T follicular helper cell (primary cell): ENCODE measurements at places on chromosomes 3 and 15.

DNA sequence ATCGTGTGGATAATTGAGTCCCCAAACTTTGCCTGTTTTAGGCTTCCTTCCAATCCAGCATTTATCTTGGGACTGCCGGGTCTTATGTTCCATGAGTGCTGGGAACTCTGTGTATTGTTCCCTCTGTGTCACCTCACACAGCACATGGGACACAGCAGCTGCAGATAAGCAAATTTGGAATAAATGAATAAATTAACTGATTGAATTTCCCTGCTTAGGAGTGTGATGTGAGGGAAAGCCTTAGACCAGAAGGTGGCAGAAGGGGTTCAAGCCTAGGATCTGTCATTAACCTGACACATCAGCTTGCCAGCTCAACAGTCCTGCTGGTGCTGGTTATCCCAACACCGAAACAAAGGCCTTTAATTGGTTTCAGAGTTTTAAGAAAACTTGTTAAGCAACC is 114.3 kb downstream of the OXSM start:
- no peak for DNase-seq

- DNase-seq: no peak
These were observed 313.6 kb upstream of the ATP11B start for GRCh38 chr3:182479419-182480336.

- DNase-seq: no peak
These were observed 2.5 kb downstream of the CLDN11 start for GRCh38 chr3:170421111-170421641.

DNA sequence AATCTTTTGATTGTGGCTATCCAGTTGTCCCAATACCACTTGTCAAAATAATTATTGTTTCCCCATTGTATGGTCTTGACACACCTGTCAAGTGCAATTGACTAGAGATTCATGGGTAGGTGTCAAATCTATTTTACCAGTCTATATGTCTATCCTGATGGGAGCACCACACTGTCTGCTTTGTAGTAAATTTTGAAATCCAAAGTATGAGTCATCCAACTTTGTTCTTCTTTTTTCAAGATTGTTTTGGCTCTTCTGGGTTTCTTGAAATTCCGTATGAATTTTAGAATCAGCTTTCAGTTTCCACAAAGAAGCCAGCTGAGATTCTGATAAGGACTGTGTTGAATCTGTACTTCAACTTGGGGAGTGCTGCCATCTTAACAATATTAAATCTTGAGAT is 71.9 kb downstream of the CSNK1G1 start:
- no peak for DNase-seq

GRCh38 chr3:140501770-140502364 is 176.0 kb upstream of the TRIM42 start:
- no peak for DNase-seq

DNA sequence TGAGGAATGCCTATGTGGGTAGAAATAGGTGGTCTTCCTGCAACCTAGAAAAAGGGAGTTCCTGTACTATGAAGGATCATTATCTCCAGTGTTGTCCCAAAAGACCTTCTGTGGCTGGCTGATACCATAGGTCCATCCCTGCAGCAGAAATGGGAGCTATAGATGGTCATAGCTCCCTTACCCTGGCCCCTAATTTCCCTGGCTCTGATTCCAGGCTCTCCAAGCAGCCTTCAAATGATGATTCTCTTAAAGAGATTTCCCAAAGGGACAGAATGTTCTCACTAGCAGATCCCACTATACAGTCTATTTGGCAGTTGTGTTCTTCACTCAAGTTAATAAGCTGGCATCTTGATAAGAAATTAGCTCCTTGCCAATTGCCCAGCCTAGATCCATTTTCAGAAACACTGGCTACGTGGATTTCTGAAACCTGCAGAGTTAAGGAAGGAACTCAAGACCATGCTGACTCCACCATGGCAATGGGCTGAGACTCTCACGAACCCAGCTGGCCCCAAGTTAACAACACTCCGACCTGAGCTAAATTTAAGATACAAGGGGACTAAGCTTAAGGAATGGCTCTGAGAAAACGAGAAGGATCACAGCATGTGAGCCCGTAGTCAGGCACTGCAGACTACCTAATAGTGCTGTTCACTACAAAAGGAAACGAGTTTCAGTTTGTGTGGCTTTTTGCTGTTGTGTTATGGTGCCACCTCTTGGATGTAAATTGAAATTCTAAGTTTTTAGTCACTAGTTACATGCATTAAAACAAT is 11.4 kb downstream of the C15orf40 start:
- DNase-seq: no peak

DNA sequence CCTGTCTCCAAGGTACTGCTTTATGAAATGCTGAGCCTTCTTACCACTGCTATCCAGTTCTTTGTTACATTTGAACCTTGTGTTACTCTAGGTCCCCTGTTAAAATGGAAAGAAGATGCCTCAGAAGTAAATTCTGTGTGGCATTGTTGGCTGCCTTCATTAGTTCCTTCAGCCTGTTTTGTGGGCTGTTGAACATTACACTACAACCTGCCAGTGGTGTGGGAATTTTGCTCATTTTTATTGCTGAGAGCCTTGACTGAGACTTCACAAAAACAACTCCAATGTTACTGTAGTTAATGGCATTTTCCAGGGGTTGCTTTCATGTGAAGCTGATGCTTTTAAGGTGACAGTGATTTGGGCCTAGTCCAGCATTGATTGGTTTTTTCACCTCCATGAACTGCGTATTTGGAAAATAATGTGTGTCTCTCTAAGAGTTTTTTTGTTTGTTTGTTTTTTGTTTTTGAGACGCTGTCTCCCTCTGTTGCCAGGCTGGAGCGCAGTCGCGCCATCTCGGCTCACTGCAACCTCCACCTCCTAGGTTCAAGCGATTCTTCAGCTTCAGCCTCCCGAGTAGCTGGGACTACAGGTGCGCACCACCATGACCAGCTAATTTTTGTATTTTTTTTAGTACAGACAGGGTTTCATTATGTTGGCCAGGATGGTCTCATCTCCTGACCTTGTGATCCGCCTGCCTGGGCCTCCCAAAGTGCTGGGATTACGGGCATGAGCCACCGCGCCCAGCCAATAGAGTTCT is 4.3 kb downstream of the MAPK6 start:
- DNase-seq: no peak

GRCh38 chr3:100761211-100761942 is 52.1 kb downstream of the TFG start:
- no peak for DNase-seq

GRCh38 chr3:81952141-81952540 is 190.7 kb upstream of the GBE1 start:
- no peak for DNase-seq

GRCh38 chr3:42031808-42032480 is 59.2 kb upstream of the TRAK1 start:
- no peak for DNase-seq

DNA sequence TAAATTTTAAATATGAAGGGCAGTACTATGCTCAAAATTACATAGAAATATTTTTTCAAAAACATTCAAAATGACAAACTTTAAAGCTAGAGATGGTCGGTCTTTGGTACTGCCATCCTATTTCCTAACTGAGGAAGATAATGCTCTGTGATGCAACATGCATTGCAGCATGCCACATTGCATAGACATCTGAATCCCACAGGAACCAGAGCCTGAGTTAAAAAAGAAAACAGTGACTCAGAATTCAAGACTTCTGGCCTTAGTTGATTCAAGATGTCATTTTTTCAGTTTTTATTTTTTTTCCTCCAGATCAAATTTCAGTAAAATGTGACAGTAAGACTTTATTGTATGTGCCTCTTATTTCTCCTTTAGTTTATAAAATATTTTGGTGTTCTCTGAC is 33.1 kb downstream of the TP63 start:
- no peak for DNase-seq

DNA sequence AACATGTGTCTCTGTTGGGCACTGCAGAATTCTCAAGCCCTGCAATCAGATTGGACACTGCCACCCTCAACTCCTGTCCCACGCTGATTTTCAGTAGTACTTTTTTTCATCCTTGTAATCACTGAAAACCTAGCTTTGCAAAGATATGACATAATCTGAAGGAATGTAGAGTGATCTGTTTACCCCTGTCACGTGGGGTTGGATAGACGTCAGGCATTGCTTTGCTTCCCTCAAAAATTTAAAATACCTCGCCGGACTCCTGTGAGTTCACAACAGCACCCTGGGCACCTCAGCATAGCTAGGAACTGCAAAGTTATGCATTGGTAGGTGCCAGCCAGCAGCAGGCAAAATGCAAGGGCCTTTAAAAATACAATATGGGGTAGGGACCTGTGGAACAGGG is 71.1 kb upstream of the OXTR start:
- no peak for DNase-seq

DNA sequence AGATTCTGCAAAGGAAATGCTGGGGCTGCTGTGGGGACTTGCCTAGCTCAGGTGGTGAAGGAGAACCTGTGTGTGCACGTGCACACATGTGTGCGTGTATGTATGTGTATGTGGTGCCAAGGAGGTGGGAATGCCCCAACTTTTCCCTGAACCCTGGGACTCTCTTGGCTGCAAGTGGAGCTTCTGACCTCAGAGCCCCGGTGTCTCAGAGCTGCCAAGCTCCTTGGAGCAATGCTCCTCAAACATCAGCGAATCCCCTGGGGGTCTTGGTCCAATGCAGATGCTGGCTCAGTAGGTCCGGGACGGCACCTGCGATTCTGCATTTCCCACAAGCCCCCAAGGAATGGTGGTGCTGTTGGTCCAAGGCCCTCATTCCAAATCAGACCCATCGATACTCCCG is 5.8 kb upstream of the SLC6A20 start:
- no peak for DNase-seq

- DNase-seq: no peak
These were observed 25.2 kb downstream of the GASK1A start for GRCh38 chr3:43004282-43004681.

DNA sequence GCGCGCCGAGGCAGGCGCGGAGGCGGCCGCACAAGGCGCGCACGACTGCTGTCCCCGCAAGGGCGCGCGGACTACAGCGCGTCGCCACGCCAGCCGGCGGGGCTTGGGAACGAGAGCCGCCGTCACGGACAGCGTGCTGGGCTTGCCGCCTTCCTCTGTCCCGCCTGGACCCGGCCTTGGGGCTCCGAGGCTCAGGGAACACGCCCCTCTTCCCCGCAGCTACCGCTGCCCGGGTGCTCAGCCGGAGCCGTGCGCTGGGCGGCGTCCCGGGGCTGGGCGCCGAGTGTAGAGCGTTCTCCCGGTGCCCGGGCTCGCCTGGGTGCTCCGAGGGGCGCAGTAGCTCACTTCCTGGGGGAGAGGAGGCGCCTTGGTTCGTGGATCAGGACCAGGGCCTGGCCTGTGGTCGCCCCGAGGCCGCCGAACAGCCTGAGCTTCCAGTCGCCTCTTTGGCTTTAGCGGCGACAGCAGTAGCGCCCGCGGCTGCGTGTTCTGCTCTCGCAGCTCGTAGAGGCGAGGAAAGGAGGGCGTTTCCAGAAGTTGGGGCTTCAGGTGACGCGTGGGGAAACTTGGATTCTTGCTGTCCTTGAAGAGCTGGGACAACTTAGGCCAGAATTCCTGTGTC is 226.7 kb upstream of the C2CD4B start:
- DNase-seq: no peak

DNA sequence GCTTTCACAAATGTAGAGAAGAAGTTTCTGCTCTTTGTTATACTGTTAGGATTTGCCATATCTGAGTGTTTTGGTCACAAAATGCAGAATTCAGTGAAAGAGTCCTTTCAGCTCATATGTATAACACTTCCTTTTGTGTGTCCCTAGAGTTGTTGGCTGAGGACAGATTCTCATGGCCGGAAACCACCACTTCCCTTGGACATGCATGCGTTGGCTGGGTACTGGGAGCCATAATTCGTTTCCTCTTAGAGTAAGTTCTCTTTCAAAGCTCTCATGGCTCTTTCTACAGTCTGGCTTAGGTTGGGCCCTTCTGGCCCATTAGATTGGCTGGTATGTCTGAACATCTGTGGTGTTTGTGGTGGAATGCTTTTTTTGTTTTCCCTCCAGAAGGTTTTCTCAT is 298.5 kb downstream of the DIPK2A start:
- DNase-seq: no peak

- no peak for DNase-seq
These were observed 337.3 kb downstream of the FOXP1 start for GRCh38 chr3:71245971-71246880.

GRCh38 chr15:73935547-73935946 is 9.3 kb downstream of the LOXL1 start:
- DNase-seq: no peak

GRCh38 chr3:110680450-110680849 is 391.2 kb upstream of the NECTIN3 start:
- DNase-seq: no peak

DNA sequence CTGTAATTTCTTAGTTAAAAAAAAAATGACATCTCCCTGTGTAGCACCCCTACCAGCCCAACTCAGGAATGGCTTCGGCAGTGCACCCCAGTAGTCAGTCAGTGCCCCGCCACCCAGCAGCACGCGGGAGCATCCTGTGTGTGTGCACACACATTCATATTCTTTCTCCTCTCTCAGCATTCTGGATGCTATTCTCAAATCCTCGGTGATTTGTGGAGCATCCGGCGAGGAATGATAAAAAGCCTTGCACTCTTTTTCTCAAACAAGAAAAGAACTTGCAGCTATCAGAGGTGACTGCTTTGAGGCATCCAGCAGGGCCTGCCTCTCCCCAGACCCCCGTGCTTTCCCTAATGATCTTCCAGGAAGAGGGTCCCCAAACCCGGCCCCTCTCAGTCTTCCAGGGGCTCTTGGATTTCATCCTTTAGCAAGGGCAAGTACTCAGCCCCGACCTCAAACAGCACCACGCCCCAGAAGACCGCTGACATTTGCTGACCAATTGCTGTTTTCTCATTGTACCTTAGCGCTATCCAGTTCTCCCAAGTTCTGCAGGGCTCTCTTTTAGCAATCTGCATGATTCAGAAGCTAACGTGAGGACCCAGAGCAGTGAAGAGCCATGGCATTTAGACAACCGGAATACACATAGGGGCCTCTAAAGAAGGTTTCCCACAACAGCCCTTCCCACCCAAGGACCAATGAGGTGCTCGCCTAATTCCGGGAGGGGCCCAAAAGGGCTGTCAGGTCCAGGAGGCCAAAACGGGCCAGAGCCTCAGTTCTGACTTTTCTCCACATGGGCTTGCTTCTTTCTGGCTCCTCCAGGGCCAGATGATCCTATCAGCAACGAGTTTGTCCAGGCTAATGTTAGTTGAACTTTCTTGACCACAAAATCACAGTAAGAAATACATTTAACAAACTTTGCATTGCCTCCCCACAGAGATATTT is 72.2 kb downstream of the FAM174B start:
- no peak for DNase-seq

DNA sequence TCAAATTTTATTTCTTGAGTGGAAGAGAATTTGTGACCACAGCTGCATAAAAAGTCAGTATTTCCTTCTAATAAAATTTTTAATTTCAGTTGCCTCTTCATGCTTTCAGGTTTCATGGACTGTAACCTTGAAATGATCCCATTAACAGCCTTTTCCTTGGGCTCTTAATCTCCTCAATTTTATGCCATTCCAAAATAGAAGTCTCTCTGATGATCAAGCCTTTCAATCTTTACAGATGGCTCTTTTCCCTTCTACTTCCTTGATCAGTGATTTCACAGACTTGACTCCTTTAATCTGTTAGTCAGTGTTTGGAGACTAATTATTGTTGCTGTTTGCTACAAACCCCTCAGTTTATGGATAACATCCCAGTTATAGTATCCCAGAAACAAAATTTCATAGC is 11.9 kb downstream of the TSC22D2 start:
- DNase-seq: no peak

- no peak for DNase-seq
These were observed 179.8 kb downstream of the MEX3B start for GRCh38 chr15:81865850-81866537.
